ENCODE measurements at places on chromosomes 11 and 22.

- DNase-seq: no peak
Measured at GRCh38 chr11:119447664-119448242, 24.8 kb upstream of the THY1 start.

- peak; percentile 26 for DNase-seq
Measured at GRCh38 chr11:79092791-79093353, 348.0 kb downstream of the TENM4 start.

DNA sequence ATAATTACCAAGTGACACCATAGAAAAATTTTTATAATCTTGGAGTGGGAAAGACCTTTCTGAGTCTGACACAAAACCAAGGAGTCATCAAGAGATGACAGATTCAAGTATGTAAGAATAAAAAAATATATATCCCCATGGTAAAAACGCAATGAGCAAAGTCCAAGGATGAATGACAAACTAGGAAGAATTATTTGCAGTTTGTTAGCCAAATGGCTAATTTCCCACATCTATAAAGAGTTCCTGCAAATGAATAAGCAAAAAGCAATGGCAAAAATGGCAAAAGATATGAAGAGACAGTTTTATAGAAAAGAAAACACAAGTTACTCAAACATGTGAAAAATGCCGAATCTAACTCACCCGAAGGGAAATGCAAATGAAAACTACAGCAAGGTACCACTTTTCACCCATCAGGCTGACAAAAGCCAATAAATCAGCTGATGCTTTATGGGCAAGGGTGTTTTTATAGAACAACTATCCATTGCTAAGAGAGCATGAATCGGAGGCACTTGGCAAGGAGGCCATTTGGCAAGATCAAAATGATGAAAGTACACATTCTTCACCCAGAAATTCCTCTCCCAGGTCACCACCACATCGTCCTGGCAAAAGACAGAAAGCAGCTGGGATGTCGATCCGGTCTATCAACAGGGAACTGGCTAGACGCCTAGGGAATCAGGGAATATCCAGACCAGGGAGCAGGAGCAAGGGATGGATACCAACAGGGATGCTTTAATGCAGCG lies 21.1 kb upstream of the KLHL35 start:
- no peak for DNase-seq

DNA sequence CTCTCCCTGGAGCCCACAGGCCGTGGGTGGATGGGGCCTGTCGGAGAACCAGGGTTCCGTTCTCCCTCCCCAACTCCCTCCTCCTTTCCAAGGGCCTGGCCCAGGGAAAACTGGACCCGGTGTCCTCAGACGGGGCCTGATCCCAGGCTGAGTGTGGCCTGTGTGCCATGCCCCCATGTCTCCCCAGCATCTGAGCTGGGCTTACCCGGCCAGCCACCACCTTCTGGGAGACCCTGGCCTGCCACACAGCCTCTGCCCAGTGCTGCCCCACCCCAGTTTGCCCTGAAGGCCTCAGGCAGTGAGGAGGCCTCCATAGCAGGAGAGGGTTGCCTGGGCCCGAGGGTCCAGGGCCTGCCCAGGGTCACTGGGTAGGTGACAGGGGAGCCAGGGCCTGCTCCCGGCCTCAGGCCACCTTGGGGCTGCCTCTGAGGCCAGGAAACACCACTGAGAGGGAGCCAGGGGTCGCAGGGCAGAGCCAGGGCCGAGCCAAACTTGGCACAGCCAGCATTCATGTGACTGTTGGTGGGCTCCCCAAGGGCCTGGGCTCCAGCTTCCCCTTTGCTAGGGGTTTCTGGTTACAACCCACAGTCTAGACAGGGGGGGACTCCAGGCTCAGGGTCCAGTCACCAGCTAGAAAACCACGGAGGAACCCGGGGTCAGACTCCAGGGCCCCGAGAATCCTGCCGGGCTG lies 590 bp upstream of the IFITM10 start:
- no peak for DNase-seq

DNA sequence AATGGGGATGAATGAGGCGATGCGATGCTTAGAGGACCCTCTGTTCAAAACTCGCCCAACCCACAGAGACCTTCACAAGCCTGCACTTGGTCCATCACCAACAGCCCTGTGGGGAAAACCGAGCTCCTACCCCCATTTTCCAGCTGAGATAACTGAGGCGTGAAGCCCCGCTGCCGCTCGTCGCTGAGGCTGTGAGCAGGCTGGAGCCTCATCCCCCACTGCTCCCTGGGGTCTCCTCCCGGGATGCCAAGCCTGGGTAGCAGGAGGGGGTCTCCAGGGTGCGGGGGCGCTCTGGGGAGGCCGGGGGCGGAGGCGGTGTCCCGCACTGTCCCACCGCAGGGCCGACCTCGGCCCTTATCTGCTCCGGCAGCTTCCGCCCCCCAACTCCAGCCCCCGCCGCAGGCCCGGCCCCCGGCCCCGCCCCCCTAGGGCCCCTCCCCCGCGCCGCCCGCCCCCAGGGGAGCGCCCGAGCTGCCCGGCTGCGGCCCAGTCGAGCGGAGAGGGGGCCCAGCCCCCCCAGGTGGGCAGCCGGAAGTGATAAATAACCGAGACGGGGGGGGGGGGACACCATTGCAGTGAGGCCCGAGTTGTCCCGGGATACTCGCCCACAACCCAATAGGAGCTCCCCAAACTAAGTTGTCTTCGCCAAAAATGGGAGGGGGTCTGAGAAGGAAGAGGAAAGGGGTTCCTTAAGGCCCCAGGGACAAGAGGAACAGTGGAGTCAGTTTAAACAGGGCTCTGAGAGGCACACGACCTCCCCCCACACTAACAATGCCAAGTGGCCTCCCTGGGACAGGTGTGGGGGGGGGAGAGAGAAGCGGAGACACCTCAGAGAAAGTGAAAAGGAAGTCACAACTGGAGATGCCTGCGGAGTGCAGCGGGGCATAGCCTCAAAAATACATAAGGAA lies 8.3 kb upstream of the SLC39A13 start:
- DNase-seq: no peak

- peak; percentile 10 for DNase-seq
Measured at GRCh38 chr11:57424137-57424791, 2.7 kb downstream of the SLC43A3 start.

DNA sequence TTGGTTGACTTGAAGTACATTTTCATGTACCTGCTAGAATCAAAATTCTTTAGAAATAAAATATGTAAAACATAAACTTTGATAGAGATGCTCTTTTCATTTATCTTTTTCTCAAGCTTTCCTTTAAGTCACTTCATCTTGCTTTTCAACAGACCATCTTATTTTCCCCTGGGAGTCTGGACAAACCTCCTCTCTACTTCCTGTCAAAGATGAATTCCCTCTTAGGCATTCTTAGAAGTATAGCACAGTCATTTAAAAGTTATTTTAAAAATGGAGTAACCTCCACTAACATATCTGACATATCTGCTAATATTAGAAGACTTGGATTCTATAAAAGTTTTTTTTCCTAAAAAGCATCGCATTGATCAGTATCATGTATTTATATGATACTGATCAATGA lies 84.8 kb upstream of the PAX6 start:
- DNase-seq: no peak

GRCh38 chr11:62710001-62710345 lies 2.5 kb downstream of the GNG3 start:
- no peak for DNase-seq

GRCh38 chr11:128796270-128796669 lies 70.8 kb downstream of the KCNJ1 start:
- DNase-seq: no peak

- DNase-seq: peak; percentile 23
Measured at GRCh38 chr11:11010624-11011127, 152.8 kb upstream of the ZBED5 start.

DNA sequence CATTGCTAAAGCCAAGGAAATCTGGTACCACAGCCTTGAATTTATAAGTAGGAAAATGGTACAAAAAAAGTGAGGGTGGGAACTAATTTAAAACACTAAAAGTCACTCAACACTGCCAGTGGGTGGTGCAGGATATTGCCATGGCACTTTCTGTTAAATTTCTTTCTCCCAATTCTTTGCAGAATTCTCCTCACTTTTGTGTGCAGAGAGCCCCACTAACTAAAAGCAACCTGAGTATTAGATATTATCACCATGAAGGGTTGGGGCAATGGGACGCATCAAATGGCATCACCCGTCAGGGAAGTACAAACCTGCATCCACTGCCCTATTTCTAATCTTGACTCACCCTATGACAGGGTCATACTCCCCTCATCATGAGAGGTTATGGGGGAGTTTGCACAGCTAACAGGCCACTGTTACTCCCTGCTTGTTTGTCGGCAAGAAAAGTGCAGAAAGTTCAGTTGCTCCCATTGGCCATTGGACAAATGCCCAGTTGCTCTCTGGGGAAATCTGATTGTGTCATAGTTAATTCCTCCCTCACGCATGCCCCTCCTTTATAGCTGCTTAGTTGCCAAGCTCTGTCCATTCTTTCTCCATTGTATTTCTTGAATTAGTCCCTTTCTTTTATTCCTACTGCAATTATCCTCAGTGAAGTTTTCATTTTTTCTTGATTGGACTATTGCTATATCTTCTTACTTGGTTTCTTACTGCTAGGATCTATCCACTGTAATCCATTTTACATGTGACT lies 93.8 kb upstream of the BLID start:
- DNase-seq: peak; percentile 87

- no peak for DNase-seq
Measured at GRCh38 chr11:92211576-92212167, 12.9 kb upstream of the FAT3 start.

DNA sequence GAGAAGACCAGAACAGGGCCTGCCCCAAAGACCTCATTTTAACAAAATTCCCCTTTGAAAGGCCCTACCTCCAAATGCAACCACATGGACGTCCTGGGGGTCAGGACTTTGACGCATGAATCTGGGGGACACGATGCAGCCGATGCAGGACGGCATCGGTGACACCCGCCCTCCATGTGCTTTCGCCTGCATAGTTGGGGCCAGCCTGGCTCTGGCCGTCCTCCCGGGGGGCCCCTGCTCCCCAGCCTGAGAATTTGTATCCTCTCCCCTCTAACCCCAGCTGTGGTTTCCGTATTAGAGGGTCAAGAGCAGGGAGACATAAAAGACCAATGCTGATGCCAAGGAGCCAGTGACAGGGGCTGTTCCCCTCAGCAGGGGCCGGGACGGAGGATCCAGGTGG lies 18.4 kb upstream of the BRSK2 start:
- no peak for DNase-seq

- no peak for DNase-seq
Measured at GRCh38 chr11:117002639-117003299, 95.5 kb downstream of the SIK3 start.

DNA sequence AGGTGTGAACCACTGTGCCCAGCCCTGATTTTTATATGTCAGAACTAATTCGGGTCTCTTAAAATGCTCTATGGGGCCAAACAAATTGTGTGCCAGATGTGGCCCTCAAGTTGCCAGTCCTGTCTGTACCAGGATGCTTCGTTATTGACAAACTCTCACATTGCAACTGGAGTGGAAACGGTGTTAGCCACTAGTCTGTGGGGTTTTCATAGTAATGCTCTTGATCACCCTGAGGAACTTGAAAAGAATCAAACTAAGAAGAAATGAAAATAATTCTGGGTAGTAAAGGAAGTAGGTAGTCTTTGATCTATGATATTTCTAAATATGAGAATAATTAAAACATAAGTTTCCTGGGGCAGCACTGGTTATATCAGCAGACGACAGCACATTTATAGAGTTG lies 67.3 kb upstream of the ADSL start:
- no peak for DNase-seq

DNA sequence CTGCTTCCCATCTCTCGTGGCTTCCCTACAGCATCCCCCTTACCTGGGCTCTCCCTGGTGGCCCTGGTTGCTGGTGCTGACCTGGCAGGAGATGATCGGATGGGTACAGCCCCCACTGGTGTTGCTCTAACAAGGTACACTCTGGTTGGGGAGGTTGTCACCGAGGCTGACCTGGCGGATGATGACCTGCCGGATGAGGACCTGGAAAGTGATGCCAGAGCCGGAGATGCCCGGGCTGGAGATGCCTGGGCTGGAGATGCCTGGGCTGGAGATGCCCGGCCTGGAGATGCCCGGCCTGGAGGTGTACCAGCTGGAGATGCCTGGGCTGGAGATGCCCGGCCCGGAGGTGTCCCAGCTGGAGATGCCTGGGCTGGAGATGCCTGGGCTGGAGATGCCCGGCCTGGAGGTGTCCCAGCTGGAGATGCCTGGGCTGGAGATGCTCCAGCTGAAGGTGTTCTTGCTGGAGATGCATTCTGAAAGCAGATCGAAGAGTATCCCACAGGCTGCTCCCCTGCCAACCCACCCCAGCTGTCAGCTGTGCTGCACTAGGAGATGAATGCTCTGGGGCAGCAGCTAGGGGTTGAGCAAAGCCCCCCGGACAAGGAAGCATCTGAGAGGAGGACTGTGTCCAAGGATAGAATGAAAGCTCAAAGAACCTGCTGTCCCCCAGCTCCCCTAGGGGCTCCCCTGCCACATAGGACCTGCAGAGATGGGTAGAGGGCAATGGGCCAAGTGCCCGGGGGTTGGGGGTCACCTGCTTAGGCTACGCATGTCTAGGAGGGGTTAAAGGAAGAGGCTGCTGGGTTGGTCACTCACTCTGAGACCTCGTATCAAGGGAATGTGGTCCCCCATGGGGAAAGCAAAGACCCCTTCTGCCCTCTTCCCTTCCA lies 10.6 kb downstream of the TMPRSS13 start:
- no peak for DNase-seq

DNA sequence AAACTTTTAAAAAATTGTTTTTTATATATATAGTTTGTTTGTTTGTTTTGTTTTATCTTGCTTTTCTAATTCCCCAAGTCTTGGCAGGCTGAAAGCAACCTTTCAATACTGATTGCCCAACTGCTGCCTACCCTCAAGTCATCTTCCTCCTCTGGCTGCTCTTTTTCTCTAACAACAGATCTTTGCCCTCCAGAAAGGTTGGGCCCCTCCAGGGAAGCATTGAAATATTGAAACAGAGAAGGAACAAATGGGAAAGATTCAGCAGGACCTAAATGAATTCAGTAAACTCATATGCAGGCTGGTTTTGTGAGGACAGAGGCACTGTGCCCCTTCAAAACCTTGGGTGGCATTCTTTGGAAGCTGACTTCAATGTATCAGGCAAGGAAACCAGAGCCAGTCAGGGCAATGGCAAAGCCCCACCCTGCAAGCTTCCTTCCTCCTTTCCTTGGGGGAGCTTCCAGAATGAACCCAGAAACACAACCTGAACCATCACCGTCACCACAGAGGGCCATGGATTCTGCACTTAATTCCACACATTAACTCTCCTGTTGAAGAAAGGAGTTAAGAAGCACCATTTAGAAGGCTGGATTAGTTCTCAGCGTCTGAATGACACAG lies 815 bp upstream of the MS4A6A start:
- DNase-seq: no peak

DNA sequence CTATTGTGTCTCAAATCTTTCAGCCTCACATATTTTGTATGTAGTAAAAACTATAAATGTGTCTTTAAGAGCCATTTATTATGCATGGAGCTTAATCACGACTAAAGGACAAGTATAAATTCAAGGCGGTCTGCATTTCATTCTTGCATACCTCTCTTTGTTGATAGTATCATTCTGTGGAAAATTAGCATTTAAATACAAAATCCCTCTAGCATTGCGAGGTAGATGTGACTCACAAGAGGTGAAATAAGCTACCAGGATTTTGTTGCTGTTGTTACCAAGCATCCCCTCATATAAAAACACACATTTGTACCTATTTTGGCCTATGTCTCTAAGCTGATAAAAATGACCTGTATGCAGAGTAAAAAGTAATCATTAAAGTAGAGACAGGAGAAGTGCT lies 537.4 kb upstream of the LUZP2 start:
- no peak for DNase-seq

All from endothelial cell of umbilical vein (primary cell).